NCI-H510A (cell line): ENCODE measurements at places on chromosomes 13 and 19.
A peak's percentile ranks its signal among the peaks of the same experiment; 100 is the strongest.

DNA sequence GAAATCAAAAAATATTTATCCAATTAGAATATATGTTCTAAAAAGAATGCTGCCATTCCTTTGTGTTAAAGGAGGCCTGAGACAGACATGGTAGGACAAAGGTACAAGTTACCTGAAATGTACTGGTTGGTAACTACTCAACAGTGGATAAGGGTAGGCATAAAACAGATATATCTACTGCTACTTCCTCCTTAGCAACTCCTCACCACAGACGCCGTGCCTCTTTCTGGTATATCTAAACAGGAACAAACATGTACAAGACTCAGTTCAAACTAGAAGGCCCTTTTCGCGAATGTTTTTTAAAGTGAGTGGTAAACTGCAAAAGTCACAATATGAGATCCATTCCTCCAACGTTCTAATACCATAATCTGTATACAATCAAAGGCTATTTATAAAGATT, 86.9 kb downstream of the TBC1D4 start:
- DNase-seq: no peak

GRCh38 chr13:105471673-105472072, 1063.8 kb downstream of the EFNB2 start:
- no peak for DNase-seq

- DNase-seq: peak; percentile 76
These were observed 1.1 kb upstream of the SWSAP1 start for GRCh38 chr19:11373166-11373884.

DNA sequence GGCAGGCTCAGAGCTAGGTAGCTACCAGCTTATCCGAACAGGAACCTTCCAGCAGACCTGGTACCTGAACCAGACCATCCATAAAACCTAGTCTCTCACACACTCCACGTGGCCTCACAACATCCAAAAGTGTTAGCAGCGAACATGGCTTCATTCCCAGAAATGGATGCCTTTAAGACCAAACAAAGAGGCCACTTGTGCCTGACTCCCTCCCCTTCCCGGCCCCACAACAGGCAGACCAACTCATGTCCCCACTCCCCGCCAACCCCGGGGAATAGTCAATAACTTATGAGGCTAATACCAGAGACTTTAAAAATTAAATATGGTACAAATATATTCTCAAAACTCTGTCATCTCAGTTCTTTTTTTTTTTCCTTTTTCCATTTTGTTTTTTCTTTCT, 46.2 kb downstream of the ZNF557 start:
- DNase-seq: no peak

- no peak for DNase-seq
These were observed 136.3 kb upstream of the CSNK1A1L start for GRCh38 chr13:37241786-37242185.

DNA sequence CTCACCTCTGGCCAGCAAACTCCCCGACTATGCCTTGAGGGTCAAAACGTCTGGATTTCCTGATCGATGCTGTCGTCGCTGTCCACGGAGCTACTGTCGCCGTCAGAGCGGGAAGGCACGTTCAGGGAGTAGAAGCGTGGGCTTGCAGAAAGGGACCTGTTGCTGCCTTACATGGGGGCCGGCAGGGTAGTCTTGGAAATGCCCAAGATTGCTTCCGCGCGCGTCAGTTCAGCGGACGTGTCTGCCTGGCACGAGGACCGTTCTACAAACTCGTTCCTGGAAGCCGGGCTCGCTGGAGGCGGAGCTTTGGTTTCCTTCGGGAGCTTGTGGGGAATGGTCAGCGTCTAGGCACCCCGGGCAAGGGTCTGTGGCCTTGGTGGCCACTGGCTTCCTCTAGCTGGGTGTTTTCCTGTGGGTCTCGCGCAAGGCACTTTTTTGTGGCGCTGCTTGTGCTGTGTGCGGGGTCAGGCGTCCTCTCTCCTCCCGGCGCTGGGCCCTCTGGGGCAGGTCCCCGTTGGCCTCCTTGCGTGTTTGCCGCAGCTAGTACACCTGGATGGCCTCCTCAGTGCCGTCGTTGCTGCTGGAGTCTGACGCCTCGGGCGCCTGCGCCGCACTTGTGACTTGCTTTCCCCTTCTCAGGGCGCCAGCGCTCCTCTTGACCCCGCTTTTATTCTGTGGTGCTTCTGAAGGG, 15.4 kb downstream of the RB1 start:
- no peak for DNase-seq

DNA sequence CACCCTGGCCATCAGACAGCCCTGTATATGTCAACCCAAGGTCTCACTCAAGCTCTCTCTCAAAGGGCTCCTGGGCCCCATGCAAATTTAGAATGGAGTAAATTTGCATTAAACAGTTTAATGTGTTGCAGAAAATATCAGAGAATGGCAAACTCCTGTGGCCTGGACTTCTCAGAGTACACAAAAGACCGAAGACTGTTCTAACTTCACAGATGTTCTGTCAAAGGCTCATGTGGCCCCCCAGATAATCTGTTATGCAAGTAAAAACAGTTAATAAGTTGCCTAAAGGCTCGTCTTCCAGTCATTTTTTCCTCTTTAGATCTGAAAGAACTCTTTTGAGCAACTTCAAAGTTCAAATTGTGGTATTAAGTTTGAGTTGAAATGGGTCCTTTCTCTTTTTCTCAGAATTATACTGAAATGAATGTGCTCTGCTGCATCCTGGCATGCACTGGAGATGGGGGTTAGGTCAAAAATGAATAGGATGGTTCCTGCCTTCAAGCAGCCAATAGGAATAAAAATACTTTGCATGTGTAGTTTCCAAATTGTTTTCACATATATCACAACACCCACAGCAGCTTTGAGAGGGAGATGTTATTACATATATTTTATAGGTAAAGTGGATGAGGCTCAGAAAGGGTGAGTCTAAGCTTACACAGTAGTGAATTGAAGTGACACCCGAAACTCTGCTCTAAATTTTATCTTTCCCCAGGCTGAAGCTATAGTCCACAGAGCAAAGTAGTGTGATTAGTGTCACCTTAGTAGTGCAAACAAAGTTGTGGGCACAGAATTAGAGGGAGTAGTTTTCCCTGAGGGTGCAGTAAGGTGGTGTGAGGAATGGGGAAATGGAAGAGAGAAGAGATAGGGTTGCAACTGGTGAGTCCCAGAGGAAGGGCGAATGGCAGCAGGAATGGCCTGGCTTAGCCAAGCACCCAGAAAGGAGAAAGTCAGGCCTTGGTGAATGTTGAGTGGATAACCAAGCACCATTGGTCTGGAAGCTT, 205.0 kb upstream of the RFC3 start:
- DNase-seq: no peak

- DNase-seq: no peak
These were observed 1.4 kb upstream of the MPV17L2 start for GRCh38 chr19:18191640-18192062.

- no peak for DNase-seq
These were observed 133.1 kb downstream of the MAB21L1 start for GRCh38 chr13:35343417-35343816.
